Uterus (tissue), 4 donors: ENCODE measurements at places on chromosomes 3 and 15.

DNA sequence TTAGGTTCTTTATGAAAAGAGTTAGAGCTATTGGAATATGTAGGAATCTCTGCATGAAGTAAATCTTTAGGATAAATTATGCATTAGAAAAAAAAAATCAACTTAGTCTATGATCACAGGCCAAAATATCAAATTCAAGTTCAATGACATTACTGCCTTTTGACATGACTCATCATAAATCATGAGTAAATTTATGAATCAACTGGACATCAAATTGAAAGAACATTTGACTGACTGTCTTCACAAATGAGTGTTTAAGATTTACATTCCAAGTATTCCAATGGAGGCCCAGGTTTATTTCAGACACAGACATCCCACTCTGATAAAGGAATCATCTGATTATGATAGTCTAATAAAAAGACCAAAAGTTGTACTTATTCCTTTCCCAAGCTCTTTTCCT is 192.8 kb upstream of the TTC14 start:
- DNase-seq: no peak

- DNase-seq: no peak
Measured at GRCh38 chr3:177211503-177212277, 14.4 kb upstream of the TBL1XR1 start.

- DNase-seq: no peak
Measured at GRCh38 chr3:107620534-107620933, 97.8 kb downstream of the BBX start.

GRCh38 chr15:35987056-35987455 is 441.1 kb upstream of the DPH6 start:
- no peak for DNase-seq

DNA sequence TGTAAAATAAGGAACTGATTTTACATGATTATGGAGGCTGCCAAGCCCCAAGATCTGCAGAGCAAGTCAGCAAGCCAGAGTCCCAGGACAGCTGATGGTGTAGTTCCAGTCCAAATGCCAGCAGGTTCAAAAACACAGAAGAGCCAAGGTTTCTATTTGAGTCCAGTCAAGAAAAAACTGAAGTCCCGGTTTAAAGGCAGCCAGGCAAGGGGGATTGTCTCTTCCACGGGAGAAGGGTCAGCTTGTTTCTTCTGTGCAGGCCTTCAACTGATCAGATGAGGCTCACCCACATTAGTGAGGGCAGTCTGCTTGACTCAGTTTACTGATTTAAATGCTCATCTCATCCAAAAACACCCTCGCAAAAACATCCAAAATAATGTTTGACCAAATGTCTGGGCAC is 246.2 kb downstream of the PLCL2 start:
- no peak for DNase-seq

- DNase-seq: peak; percentile 80
Measured at GRCh38 chr3:11185564-11186317, 31.4 kb downstream of the HRH1 start.

GRCh38 chr3:126394179-126394976 is at the start of gene CFAP100:
Gene CFAP100 (plus strand): TSS chr3:126394909. CDS start chr3:126396001, 1,092 bp downstream.
- no peak for DNase-seq

GRCh38 chr3:94935738-94936580 is 873.1 kb downstream of the NSUN3 start:
- no peak for DNase-seq

- DNase-seq: no peak
Measured at GRCh38 chr3:34001022-34001421, 202.6 kb downstream of the PDCD6IP start.

DNA sequence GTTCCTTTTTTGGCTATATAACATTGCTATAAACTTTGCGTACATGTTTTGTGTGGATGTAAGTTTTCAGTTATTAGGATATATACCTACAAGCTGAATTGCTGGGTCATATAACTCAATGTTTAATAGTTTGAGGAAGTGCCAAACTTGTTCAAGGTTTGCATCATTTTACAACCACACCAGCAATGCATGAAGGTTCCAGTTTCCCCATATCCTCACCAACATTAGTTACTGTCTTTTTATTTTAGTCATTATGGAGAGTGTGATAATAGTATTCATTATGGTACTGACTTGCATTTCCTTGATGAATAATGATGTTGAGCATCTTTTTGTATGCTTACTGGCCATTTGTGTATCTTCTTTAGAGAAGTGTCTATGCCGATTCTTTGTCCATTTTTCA is 112.3 kb downstream of the NR1I2 start:
- no peak for DNase-seq

- no peak for DNase-seq
Measured at GRCh38 chr3:8990266-8991215, 27.3 kb upstream of the RAD18 start.

DNA sequence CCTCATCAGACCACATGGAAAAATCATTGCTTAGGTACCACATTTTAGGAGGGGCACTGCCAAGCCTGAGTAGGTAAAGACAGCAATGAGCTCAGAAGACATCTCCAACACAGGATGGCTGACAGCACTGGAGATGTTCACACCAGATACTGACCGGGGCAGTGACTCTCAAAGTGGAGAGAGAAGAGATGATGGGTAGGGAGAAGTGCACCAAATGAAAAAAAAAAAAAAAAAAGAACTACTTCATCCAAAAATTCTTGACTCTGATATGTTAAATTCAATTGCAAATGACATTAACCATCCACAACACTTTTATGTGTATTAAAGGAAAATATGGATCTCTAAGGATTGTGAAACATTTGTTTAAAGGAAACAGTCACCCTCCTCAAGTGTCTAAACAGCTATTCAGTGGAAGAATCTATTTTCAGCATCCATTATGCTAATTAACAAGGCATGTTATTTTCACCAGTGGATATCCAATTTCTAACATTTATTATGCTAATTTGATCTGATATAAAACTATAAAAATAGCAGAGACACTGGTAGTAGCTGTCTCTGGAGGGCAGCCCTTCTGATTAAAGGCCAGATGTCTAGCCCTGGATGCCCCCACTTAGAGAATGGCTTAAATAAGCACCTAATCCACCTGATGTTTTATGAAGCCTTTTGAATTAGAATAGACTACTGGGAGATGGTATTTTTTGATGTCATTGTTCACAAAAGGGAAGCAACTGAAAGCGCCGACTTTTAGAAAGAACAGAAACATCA is 48.2 kb upstream of the VGLL4 start:
- DNase-seq: no peak

DNA sequence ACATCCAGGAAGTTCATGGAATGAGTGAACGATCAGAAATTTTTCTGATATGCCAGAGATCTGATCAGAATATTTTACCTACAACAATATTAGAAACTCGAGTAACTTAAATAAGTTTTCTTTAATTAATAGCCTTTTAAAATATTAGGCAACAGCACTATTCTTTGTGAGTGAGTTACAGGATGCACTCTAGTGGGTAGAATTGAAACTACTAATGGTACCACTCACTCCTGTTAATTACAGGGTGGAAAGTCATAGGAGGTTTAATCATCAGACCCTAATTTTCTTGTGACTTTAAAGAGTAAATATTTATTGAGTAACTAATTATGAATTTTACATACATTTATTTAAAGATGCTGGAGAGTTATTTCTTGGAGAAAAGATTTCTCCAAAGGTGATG is 217.3 kb downstream of the CACNA2D3 start:
- DNase-seq: no peak

GRCh38 chr15:29815000-29815710 is 7.1 kb downstream of the TJP1 start:
- DNase-seq: no peak

- DNase-seq: peak; percentile 89
Measured at GRCh38 chr3:46558184-46559043, 7.7 kb downstream of the LRRC2 start.

DNA sequence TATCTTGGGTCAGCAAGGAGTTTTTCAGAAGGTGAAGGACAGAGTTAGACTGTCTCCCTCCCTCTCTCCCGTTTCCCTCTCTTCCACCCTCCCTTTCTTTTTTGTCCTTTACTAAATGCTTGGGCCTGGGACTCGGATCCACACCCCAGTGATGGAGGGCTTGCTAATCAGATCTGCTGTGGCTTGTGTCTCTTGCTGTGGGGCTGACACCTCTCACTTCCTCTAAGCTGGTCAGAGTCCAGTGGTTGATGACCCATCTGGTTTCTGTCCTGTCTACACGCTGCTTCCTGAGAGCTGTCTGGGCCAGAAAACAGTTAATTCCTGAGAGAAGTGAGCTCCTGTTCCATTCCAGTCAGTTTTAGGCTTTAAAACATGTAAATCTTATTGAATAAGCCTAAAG is 849 bp downstream of the TRAK1 start:
- DNase-seq: no peak

DNA sequence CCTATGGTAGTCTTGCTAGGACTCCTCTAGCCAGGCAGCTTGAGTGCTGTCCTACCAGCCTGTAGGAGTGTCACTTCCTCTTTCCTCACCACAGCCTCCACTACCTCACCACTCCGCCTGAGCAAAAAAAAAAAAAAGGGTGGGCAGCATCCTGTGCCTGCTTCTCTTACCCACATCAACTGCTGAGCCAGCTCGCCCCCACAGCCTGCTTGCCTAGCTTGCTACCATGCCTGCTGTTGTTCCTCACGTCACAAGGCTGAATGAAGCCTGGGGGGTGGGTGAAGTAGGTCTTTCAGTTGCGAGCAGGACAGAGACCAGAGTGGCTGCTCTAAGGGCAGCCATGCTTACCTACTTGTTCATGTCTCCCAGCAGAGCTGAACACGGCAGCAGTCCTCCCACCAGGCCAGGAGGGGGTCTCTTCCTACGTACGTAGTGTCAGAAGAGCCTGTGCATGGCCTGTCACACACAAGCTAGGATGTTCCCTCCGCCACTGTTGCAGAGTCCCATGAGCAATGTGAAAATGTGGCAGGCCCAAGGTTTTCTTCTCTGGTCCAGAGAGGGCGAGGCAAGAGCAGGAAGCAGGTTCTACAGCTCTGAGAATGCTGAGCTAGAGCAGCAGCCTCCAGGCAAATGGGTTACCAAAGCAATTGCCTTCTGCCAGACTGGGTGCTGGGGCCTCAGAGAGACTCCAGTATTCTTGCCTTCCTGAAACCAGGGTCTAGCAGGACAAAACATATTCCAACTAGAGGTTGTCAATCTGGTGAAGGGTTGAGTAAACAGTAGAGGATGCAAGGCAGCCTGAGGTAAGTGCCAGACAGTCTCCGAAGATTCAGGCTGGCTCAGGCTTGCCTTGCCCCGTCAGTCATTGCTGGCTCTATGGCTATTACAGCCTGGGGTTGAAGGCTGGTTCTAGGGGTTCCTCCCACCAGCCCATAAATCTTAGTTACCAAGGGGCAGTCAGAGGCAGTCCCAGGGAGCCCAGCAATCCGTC is 8.1 kb downstream of the PPM1M start:
- DNase-seq: no peak

DNA sequence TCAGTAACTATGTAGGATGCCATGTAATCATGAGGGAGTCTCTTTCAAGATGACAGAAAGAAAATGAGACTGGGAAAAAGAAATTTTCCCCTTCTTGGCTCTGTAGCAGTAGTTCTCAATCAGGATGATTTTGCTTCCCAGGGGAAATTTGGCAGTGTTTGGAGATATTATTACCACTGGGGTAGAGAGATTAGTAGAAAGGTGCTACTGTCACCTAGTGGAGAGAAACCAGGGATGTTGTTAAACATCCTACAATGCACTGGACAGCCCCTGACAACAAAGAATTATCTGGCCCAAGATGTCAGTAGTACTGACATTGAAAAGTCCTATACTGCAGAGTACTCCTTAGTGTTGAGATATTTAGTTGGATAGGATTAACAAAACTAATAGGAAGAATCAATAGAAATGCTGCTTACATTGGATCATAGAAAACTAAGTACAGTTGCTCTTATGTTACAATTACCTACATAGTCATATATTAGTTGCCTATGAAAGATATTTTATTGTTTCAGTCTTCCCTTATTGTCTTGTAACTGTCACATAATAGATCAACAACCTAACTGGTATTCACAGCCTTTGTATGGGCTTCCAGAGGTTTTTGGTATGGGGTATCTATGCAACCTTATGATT is 433.3 kb downstream of the RAP2B start:
- DNase-seq: no peak

DNA sequence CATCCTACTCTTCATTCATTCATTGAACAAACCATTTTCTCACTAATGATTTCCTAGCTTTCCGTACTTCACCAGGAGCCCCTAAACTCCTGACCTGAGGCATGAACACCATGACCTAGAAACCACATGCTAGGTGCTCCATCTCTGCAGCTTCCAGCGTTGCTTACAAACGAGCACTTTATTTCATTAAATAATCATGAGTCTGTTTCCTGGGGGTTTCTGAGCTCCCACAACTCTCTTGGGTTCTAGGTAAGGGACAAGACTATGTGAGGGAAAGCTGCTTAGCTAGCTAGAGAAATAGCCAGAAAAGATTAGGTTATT is 1.3 kb downstream of the MAP2K1 start:
- no peak for DNase-seq

DNA sequence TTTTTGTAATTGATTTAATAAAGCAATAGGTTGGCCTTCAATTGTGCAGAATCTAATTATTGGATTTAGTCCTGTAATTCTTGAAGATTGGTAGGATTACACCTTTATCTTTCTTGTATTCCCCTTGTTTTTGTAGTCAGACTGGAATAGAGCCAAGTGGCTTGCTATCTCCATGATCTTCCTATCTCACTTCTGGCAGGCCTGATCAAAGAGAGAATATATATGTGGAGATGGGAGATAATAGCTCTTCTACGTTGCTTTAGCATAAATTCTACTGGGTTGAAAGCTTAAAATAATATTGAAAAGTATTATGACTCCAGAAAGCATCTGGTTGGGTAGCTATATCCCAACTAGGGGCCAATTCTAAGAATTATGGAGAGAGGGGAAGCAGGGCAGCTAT is 16.9 kb upstream of the IFT57 start:
- DNase-seq: no peak

- no peak for DNase-seq
Measured at GRCh38 chr3:125147491-125147820, 65.1 kb downstream of the SLC12A8 start.

DNA sequence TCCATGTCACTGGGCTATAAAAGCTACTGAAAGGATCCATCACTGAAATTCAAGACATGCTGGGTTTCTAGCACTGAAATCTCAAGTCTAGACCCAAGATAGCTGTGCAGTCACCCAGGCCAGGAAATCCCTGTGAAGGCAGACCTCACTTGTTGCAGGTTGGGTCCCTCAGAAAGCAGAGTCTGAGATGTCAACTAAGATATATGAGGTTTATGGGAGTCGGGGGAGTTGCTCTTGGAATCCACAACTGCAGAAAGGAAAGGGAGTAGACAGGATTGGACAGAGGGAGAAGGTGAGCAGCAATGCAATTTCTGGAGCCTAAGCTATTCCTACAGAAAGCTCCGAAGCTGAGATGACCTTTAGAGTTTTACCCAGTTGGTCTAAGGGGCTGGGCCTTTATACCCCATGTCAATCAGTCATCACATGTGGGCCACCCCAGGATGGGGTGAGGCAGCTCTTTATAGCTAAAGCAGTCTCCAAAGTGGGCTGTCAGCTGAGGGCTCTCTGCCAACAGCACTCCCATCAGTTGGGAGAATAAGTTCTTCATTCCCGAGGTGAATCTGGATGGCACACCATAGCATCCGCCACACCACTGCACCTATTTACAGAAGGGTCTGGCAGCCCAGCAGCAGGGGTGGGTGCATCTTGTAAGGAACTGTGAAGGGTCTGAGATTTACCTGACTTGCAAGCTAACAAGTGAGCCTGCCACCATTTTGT is 52.3 kb upstream of the ACVR2B start:
- DNase-seq: no peak
